Stromal cell of bone marrow (primary cell): ENCODE measurements at places on chromosomes 3 and 15.

- DNase-seq, result no peak
Measured at GRCh38 chr3:72275331-72275751, 490.4 kb upstream of the PROK2 start.

DNA sequence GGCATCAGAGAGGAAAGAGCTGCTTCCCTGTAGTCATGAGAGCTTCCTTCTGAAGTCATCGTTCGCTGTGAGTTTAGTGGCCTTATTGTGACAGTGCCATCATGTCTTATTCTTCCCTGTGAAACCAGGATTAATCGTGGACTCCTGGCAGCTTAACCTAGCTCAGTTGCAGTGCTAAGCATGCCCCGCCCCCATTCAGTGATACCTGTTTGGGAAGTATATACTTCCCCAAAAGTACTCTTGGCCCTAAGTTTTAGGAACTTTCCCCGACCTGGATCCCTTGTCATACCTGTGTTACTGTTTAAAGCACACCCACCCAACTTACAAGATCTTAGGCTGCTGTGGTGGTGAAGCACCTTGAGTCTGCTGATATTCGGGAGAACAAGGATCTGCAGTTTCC lies 32.1 kb upstream of the TIMP4 start:
- DNase-seq, result no peak

DNA sequence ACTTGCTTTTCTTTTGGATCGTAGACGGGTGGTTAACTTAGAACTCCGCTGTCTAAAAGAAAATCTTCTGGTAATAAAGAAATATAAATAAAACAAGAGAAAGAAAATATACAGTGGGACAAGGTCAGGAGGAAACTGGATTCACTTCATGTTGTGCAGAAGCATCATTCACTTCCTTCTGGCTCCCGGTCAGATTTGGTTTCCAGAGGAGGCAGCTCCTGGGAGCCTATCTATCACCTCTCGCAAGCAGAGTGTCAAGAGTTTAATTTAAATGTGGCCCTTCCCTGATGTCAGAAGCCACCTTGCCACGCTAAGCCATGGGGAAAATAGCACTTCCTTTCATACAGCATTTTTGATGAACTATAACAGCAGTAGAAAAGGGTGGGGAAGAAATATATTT lies 139.1 kb downstream of the NSMCE3 start:
- DNase-seq, result no peak

GRCh38 chr15:90837094-90837493 lies 31.3 kb upstream of the FURIN start:
- no peak for DNase-seq

DNA sequence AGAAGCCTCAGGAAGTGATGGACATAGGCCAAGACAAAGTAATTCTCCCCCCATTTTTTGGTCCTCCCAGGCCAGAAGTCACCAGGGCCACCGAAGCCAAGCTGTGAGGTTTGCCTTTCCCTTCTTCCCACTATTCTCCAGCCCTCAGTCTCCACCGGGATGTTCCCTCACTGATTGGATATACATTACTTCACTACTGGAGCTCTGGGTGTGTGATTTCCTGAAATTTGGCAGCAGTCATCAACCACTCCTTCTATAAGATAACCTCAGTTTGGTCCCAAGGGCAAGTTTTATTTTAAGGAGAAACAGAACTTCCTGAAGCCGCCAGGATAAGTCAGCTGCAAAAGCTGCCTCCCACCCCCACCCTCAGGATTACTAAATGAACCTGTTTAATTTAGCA lies 11.3 kb downstream of the SLCO2A1 start:
- DNase-seq, result no peak

GRCh38 chr3:101943029-101943428 lies 93.7 kb downstream of the NFKBIZ start:
- DNase-seq, result no peak

DNA sequence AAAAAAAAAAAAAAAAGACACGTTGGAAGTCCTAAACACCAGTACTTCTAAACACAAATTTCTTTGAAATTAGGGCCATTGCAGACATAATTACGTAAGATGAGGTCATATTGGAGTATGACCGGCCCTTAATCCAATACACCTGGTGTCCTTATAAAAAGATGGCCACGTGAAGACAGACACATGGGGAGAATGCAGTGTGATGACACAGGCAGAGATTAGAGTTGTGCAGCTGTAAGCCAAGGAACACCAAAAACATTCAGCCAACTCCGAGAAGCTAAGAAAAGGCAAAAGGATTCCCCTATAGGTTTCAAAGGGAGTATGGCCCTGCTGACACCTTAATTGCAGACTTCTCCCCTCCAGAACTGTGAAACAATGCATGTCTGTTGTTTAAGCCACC lies 379.0 kb upstream of the PDZRN3 start:
- DNase-seq, result no peak

DNA sequence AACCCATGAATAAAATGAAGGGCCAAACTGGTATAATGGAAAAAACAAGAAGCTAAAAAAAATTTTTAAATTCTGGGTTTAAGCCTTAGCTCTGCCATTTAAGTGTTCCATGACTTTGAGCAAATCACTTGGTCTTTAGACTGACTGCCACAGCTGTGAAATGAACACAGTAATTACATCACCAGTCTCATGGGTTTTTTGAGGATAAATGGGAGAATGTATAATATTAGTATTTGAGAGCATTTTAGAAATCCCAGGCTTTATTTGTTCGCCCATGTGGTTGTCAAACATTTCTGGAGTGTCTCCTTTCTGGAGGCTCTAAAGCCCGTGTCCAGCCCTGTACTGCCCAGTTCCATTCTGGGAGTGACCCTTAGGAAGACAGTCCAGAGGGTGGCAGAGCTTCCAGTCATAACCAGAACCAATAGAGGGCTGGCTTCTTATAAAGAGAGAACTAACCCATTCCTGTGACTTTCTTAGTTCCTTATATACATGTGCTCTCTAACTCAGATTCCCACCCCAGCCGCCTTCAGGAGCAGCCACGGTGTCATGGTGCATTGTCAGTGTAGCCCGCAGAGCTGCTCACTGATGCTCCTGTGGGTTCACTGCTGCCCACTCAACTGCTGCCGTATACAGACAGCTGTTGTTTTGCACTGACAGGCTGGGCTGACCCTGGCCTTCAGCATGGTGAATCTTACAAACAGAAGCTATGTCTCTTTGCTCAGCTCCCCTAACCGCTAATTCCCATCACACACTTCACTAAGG lies 44.7 kb downstream of the BOC start:
- DNase-seq, result no peak

DNA sequence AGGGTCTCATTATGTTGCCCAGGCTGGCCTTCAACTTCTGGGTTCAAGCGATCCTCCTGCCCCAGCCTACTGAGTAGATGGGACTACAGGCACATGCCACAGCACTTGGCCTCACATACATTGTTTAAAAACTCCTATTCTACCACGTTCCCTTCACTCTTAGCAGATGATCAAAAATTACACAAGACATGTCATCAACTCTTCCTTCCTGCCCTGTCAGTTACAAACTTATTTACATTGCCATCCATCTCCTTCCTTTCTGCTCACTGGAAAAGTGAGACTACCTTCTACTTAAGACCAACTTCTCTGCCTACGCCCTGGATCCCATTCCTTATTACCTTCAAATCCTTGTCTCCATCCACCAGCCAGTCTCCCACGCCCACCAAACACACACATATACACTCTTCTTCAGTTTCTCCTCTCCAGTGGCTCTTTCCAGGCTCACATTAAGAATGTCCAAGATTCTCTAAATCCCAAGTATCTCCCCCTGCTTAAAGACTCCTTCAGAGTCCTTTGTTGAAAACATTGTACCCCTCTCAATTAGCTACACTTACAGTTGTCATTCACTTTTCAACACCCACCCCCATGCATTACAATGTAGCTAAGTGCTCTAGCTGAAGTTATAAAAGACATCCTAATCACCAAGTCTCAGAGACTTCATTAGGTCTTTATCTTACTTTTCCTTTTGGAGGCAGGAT lies 4.3 kb downstream of the PEAK1 start:
- no peak for DNase-seq
